ENCODE measurements at places on chromosomes 6 and 20.

DNA sequence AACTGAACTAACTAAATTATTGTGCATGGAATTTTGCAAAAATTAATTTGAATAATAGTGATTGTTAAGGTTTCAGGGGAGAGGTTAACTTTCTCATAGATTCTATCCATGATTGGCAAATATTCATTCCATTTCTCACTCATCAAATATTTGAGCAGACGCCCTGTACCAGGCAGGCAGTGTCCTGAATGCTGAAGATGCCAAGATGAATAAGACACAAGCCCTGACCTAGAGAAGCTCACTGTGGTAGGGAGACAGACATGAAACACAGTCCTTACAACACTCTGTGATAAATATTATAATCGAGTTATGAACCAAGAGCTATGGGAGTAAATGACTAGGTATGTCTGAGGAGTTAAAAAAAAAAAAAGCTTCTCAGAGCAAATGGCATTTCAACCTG lies 18.4 kb upstream of the ID4 start:
- DNase-seq, result no peak

DNA sequence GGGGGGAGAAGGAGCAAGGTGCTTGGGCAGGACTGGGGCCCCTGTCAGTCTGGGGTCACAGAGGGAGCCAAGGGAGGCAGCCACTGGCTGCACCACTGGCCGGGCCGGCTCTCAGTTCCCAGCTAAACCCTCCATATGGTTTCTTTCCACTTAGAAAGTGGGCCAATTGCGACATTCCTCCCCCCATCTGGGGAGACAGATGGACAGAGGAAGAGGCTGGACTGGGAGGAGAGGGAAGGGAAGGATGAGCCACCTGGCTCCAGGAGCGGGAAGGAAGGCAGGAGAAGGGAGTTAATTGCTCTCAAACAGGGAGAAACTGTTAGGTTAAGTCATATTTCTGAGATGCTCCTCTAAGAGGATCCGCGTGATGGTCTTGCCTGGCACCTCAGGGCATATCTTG lies 82.2 kb downstream of the GRM4 start:
- DNase-seq, result no peak

- no peak for DNase-seq
Observed at GRCh38 chr20:13838664-13839063, 53.8 kb downstream of the NDUFAF5 start.

- no peak for DNase-seq
Observed at GRCh38 chr6:106373502-106374239, 13.2 kb downstream of the CRYBG1 start.

DNA sequence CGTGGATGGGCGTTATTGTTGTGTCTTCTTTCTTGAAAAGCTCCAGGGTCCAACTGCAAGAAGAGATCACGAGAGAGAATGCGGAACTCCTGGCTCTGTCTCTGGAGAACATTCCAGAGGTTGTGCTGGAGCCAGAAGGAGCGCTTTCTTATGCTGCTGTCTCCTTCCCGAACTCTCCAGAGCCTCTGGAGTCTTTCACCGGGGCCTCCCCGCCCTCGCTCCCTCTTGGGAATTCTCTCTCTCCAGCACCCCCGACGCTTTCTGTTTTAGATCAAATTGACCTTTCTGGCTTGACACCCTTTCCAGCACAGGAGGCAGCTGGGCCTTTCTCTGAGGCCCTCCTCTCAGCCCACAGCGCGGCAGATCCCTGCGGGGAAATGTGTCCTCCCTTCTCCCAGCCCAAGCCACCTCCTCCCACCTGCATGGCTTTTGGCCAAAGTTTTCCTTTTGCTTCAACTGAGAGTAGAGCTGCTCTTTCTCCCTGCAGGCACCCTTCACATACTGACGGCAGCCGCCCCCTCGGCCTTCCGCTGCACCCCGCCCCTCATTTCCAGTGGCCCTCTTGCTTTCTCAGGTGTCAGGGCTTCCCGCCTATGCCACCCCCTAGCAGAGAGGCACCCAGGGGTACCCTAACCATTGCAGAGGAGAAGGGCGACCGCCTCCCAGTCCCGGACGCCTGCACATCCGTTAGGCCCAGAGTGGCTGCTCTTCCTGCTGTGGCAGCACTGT lies 6.6 kb upstream of the CCR6 start:
- no peak for DNase-seq

DNA sequence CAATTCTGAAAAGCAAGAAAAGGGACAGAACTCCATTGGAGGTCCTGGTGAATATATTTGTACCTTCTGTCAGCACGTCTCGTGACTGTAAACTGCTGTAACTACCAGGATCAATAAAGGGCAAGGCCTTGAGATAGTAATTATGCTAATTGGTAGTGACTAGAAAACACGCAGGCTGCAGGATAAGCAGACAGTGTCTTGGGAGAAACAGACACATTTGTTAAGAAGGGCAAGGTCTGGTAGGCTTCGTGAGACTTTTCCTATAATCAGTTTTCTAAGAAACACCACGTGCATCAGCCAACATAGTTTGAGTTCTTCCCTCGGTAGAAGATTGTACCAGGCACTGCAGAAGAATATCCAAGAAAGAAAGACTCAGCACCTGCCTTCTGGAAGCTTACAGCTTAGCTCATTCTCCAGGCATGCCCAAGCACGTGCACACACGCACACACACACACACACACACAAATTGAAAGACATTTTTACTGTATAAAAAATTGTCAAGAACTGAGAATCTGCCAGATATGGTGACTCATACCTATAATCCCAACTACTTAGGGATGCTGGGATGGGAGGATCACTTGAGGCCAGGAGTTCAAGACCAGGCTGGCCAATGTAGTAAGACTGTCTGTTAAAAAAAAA lies 167.0 kb upstream of the SASH1 start:
- no peak for DNase-seq

DNA sequence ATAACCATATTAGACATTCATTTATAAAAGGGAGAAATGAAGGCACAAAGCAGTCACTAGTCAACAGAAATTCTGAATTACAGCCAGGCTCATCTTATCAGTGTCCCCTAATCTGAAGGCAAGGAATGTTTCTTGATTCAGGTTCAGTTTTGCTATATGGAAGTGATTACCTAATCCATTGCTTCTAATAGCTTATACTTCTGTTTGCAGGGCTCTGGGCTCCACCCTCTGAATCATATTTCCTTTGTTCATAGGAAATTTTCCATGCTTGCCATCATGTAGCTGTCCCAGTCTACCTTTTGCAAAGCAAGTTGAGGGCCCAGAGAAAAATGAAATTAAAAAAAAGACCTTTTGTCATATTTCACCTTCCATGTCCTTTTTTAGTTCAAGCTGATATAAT lies 96.0 kb downstream of the LCA5 start:
- DNase-seq, result no peak

GRCh38 chr6:161482517-161482858 lies 208.6 kb upstream of the AGPAT4 start:
- no peak for DNase-seq

GRCh38 chr6:126198631-126199030 lies 141.3 kb upstream of the CENPW start:
- DNase-seq, result no peak

GRCh38 chr20:16675001-16675564 lies 54.7 kb upstream of the SNRPB2 start:
- no peak for DNase-seq

DNA sequence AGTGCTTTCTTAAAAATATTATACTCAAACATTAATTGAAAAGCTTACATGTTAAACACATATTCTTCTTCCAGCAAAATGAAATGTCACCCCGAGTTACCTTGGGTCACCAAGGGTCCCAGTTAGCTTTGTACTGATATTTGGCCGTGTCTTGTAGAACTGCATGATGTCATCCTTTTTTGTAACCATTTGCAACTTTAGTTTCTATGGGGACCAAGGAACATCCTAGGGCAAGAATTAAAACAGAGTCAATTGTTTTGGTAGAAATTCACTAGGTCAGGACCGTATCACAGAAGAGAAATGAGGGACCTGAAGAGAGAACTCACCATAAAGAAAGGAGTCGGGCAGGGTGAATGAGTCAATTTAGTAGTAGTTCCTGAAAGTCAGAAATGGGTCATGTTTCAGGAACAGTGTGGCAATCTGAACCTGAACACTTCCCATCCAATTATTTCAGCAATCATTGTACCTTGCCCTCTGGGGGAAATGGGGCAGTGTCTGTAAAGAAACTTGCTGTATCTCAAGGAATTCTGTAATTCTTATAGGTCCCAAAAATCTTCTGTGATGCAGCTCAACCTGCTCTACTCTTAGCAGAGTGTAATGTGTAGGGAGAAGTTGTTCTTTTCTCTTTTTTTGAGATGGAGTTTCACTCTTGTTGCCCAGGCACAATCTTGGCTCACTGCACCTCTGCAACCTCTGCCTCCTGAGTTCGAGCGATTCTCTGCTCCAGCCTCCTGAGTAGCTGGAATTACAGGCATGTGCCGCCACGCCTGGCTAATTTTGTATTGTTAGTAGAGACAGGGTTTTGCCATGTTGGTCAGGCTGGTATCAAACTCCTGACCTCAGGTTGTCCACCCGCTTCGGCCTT lies 5.3 kb upstream of the AKAP7 start:
- no peak for DNase-seq

DNA sequence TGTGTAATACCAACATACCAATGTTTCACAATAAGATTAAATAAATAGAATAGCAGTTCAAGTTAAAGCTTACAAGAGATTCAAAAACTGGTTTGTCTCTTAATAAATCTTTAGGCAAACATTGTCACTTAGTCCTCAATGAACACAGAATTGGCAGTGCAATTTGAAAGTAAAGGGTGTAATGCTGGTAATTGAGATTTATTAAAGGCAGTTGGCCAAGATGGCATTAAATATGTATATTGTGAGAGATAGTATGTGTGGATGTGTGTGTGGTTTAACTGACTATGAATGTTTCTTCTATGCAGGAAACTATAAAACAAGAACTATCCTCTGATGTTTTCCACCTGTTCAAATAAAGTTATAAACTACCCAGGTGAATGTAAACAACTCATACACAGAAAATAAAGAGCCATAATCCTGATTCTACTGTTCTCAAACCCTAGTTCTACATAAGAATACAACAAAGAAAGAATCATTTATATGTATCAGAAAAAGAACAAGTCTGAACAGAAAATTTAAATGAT lies 267.9 kb upstream of the PTCHD4 start:
- DNase-seq, result no peak

DNA sequence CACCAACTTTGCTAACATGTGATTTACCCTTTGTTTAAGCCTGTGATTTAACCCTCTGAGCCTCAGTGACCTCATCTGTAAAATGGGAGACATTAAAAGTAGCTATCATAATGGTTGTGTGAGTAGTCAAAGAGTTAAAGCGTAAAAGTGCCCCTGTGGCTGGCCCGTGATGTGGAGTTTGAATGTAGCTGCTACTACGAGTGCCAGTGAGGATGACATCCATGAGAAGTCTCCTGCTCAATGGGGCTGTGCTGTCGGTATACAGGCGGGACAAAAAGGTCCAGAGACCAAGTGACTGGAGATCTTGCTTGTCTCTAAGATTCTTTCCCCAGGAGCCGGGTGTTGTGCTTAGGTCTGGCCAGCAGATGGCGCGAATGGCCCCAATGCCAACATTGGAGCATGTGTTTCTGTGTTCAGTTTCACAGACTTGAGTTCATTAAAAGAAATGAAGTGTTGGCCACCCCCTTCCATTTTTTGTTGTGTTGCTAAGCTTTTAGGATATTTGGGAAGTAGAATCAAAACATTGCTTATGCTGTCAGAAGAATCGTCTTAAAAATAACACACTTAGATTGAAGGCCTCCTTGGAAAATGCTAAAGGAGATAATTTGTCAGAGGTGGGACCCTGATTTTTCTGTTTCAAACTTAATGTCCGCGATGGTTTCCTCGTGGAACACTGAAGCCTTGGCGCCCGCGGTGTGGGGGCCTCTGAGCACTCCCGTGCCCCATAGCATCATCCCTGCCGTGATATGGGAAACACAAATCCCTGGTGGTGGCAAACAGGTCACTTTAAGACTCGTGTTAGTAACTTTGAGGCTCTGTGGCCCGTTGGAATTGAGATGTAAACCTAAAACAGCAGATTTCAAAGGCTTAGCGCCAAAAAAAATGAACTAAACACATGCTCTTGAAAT lies 9.3 kb upstream of the RBM38 start:
- peak; percentile 83 for DNase-seq

DNA sequence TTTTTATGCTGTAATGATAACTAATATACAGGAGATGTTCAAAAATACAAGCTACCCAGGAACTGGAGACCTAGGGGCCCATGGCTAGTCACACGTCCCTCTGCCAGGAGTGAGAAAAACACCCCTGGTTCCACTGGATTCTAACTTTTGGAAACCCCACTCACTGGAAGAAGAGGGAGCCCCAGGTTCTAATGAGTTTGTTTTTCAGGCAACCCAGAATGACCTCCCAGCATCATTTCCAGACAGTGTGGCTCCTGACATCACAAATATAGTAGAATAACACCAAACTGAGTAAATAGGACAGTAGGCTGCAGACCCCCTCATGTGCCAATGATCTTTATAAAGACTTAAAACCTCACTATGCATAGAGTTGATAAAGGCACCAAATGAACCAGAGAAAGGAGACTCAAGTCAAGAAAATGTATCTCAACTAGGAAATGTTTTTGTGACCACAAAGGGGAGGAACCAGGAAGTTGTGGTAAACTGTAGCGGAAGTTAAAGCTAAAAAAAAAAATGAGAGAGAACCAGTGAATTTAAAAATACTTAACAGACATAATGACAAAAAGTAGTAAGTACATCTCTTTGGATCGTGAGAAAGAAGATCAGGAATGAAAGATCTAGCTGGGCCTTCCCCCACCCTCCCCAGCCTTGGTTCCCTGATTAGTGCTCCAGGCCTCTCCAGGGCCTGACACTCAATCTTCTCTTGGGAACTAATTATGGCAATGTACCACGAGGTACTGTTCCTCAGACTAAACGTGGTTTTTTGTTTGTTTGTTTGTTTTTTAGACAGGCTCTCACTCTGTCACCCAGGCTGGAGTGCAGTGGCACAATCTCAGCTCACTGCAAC lies 19.8 kb downstream of the HLA-E start:
- DNase-seq, result peak; percentile 71

DNA sequence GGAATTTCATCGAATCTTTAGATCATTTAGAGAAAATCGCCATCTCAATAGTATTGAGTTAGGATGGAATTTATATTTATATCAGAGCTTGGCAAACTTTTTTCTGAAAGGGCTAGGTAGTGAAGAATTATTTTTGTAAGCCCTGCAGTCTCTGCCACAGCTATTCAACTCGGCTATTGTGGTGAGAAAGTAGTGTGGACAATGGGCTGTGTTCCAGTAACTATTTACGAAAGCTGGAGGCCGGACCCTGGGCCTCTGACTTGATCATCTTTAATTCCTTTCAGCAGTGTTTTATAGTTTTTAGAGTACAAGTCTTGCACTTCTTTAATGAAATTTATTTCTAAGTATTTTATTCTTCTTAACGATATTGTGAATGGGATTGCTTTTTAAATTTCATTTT lies 201.5 kb downstream of the FARS2 start:
- DNase-seq, result no peak

- no peak for DNase-seq
Observed at GRCh38 chr20:5327356-5327755, 10.6 kb upstream of the PROKR2 start.

GRCh38 chr6:7145885-7146828 lies 38.4 kb downstream of the RREB1 start:
- DNase-seq, result no peak

Data from RPMI8226 (cell line).